ENCODE measurements at places on chromosomes 3 and 15.

GRCh38 chr3:154177406-154177805 lies 56.2 kb downstream of the ARHGEF26 start:
- DNase-seq = no peak

DNA sequence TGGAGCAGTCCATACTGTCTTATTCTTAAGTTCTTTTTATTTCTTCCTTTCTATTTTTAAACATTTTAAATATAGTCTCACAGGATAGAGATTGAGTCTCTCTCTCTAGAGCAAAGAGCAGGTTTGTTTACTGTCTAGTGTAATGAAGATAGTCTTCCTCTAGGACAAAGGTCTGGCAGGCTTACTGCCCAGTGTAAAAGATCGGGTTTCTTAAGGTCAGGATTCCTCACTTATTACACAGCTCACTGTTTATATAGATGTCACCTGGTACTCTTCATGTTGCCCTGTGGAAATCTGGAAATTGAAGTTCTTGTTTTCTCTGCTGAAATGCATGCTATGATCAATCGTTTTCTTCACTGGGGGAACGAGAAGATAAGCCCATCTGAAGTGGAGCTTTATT lies 76.0 kb downstream of the ZBBX start:
- no peak for DNase-seq

- peak; percentile 26 for DNase-seq
These were observed 59.4 kb downstream of the TMEM44 start for GRCh38 chr3:194573680-194574437.

DNA sequence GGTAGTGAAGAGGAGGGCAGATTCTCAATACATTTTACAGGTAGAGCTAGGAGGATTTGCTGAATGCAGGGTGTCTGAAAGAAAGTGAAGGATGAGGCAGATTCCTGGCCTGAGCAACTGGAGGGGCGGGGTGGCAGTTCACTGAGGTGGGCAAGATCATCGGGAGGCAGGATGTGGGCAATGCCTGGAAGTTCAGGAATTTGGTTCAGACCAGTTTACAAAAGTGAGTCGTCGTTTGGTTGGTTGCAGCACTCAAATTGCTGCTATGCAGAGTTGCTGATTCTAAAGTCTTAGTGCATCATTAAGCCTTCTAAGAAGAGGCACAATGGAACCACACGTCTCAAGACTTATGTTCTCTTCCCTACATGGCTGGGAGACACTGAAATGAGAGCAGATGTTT lies 134.0 kb downstream of the MFSD1 start:
- no peak for DNase-seq

- no peak for DNase-seq
These were observed 32.5 kb downstream of the WNT5A start for GRCh38 chr3:55454611-55455010.

GRCh38 chr15:89187986-89188514 lies 33.3 kb downstream of the RLBP1 start:
- no peak for DNase-seq

- no peak for DNase-seq
These were observed 45.4 kb upstream of the PLXNA1 start for GRCh38 chr3:126937533-126937932.

- DNase-seq = no peak
These were observed 1014.1 kb upstream of the SEMA6D start for GRCh38 chr15:46703020-46703861.

- DNase-seq = no peak
These were observed 612.2 kb upstream of the GOLIM4 start for GRCh38 chr3:168707900-168708299.

DNA sequence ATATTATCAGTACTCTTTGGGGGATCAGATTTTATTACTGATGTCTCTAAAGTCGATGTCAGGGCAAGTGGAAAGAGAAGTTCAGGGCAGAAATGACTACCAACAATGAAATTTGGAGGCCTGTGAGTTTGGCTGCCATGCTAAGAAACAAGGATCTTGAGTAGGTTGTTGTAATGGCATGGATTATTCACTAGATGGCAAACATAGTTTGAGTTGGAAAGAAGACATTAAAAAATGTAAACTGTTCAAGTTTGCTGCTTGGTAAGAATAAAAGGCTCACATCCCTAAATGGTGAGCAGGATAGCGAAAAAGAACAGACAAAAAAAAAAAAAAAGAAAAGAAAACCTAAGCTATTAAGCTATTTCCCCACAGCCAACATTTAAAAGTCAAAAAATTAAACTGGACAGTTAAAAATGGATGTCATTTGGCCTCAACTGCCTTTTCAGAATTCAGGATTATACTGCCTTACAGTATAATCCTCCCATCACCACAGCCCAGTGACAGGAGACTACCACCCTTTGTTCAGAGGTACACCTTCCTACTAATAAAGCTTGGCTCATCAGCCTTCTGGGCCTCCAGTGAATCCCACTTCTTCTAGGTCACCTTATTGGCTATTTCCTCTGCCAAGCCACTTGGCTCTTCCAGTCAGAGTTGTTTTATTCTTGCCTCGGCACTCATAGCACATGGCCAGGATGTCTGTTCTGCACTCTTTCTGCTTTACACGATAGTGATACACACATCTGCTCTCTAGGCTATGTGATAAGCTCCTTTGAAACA lies 163.7 kb downstream of the PLD1 start:
- DNase-seq = peak; percentile 18

DNA sequence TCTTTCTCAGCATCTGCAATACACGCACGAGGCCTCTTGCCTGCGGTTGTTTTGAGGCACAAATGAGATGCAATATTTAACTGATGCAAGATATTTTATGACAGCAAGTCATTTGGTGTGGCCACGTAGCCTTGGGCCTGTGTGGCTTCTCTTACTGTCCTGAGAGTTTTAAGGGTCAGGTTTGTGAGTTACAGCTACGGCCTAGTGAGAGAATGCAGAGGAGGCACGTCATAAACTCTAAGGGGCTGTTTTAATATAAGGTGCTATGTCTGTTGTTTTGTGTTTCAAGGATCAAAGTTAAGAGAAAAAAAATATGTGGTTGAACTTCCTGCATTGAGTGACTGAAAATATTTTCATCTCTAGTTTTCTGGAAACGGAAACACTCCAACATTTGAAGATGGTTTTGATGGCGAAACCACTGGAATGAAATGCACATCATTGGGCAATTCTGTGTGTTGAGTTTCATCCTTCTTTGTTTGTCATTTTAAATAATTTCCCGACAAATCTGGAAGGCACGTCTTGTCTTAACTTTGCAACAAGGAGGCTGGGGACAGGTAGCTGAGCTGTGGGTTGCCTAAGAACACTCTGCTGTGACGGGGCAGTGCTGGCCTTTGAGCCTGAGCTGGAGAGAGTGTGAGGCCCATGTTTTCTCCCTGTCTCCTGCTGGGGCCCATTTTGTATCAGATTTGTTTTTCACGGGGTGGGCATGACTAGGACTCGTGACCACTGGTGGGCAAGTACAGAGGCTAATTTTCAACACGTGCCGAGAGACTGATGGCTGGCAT lies 5.1 kb downstream of the APBA2 start:
- no peak for DNase-seq

DNA sequence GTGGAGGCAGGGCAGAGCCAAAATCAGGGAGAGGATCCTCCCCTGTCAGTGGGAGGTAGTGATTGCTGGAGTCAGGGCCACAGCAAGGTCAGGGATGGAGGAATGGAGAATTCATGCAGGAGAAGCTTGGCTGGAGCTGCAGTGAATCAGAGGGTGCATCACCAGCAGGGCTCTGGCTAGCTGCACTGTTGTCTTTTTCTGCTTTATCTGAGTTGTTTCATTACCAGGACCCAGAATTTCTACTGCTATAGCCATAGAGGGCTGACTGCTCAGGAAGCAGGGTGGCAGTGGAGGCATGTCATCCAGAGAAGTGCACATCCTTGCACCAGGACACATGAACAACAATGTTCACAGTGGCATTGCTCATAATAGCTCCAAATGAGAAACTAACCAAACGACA lies 113.5 kb upstream of the GALNT15 start:
- no peak for DNase-seq

GRCh38 chr15:100772478-100772877 lies 107.2 kb upstream of the ALDH1A3 start:
- no peak for DNase-seq

- no peak for DNase-seq
These were observed 41.2 kb downstream of the CCDC12 start for GRCh38 chr3:46935168-46935858.

DNA sequence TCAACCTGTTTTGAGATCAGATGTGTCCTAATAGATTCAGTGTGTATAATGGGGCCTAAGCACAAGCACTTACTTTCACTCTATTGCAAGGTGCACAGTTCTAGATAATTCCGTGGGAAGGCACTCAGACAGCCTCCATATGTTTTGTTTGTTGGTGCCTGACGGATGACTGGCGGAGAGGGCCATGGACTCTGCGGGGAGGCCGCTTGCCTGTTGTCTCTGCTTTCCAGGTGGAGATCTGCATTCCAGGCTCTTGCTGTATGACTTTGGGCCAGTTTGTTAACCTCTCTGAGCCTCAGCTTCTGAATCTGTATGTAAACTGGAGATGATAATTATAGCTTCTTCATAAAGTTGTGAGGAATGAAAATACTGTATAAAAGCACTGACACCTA lies 1.5 kb downstream of the IRAK2 start:
- DNase-seq = no peak

- DNase-seq = no peak
These were observed 27.2 kb downstream of the IQSEC1 start for GRCh38 chr3:13045904-13046568.

GRCh38 chr15:67137319-67137718 lies 71.9 kb downstream of the SMAD3 start:
- DNase-seq = no peak

GRCh38 chr3:120160050-120160449 lies 65.8 kb upstream of the GSK3B start:
- DNase-seq = no peak

- DNase-seq = no peak
These were observed 259.1 kb downstream of the OPA1 start for GRCh38 chr3:193851941-193852674.

GRCh38 chr3:11090551-11090950 lies 63.7 kb upstream of the HRH1 start:
- DNase-seq = no peak

DNA sequence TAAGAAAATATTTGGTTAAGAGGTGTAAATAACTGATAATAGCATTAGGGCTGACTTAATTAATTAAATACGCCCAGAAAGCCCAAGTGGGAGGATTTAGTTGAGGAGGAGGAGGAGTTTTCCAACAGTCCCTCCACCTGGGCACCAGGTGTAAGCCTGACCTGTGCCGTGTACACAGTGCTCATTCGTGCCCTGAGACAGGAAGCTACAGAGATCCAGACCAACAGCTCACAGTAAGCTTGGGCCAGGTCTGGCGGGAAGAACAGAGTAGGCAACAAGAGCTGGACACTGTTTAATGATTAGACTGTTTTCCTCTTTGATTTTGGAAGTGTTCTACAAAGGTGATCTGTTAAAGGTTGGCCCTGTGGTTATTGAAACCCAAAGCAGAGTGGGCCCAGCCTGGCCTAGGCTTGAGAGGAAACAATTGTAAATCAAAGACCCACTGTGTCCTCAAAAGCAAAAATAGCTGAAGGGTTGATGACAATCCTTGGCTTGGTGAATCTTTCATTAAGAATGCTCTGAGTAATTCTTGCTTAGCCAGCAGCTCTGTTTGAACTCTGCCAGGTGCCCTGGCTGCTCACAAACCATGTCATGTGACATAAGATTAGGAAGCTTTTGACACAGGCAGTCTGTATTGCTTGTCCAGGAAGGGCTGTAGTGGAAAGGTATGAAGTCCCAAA lies 13.8 kb downstream of the SQOR start:
- DNase-seq = no peak

DNA sequence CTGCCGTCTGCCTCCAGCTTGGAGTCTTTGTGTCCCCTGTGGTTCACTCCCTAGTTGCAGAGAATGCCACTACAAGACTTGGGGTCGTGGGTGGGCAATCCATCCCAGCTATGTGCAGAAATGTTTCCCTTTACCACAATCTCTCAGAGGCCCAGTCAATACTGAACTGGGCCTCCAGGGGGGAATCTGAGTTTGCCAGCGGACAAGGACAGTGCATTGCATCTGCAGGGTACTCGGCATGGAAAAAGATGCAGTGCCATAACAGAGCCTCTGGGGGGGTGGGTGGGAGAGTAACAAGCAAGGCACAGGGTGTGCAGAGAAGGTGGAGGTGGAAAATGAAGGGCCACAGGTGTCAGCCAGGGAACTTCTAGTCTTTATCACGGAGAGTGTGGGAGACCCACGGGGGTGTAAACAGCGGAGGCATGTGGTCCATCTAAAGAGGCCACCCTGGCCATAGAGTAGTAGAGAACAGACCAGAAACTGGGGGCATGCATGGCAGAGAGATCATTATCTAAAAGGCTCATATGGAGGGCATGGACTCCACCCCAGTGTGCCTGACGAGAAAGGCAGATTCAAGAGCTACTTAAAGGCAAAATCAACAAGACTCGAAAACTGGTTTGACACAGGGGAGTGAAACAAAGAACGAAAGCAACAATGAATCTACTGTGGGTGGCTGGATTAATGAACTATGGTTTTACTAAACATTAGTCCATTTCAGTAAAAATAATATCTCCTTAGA lies 182.4 kb downstream of the ANXA2 start:
- no peak for DNase-seq

GRCh38 chr15:89389841-89390603 lies 55.4 kb upstream of the POLG start:
- DNase-seq = no peak

DNA sequence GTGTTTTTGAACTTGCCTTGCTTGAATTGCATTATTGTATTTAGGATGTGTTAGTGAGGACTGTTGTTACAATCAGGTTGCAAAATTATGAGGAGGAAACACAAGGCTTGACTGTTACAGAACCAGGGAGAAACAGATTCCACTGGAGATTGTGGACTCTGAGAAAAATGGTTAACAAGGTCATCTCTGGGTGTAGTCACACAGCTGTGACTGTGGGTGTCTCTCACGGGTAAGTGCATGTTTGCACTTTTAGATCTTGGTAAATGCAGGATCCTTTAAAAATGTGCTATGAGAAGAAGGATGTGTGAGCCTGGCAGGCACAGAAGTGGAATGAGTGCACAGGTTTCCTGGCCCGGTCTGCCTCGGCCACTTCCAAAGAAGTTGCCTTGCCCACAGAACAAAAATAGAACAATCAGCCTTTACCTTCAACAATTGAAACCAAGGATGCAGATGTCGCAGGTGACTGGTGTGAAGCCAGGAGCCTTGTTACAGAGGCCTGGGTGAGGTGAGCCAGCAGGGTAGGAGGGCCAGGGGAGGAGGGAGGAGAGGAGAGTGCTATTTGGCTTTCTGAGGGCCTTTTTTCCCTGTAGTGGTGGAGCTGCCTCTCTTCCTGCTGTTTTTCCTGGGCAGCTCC lies 68.0 kb downstream of the ABHD5 start:
- no peak for DNase-seq

GRCh38 chr3:24905266-24905665 lies 410.6 kb upstream of the THRB start:
- no peak for DNase-seq

GRCh38 chr3:10928961-10929471 lies 63.5 kb upstream of the SLC6A1 start:
- DNase-seq = no peak

Data from NCI-H1436 treated with DMSO at 0.1 percent for 48 hours (cell line).